ENCODE measurements at places on chromosomes 3 and 15.

GRCh38 chr15:67385971-67386370 is 131.4 kb downstream of the IQCH start:
- no peak for DNase-seq

DNA sequence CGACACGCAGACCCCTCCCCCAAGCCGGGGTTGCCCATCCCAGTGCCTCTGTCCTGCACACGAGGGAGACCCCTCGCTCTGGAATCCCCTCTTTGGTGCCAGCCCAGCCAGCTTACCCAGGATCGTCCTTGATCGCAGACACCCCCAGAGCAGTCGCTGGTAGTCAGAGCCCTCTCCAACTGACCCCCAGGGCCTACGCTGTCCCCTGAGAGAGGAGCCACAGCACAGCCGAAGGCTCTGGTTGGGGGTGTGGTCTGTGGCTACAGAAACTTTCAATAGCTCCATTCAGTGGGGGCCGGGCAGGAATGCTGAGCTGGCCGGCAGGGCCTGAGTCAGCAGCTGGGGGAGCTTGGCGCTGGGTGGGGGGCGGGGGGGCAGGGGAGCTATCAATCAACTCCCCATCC is at the start of gene LCTL:
TSS of gene LCTL (minus strand) at position 258 of the 404 bp plus-strand sequence. CDS start 633 bp downstream, outside the sequence.
- DNase-seq = no peak

DNA sequence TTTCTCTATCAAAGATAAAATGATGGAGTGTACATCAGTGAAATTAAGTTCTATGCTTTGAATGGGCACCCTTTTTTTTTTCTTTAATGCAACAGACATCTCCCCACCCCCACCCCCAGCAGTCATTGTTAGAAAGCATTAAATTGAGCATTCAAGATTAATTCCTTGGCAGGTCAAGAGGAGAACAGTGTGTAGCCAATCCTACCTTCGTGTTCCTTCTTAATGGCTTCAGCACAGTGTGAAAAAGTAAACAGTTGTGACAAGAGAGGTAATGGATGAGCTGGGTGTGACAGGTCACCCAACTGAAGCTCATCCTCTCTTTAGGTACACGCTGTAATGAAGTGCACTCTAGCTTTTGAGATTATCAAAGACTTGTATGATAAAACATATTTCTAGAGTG is 198.5 kb upstream of the RARB start:
- DNase-seq = no peak

DNA sequence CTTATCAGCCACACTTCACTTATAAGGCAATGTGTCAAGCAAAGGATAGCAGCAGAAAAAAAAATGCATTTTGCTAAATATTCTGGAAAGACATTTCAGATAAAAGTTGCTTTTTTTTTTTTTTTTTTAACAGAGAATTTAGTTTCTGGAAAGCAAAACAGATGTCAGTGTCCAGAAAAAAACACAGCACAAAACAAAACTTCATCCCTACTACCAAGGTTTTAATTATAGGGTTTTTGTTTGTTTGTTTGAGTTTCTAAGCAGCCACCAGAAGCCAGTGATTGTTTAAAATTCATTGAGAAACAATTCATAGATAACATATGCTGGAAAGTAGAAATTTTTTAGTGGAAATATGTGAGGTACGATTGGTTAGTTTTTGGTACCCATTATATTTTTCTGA is 1202.7 kb downstream of the OTOL1 start:
- DNase-seq = no peak

- peak; percentile 56 for DNase-seq
These were observed at the start of gene CRTC3 for GRCh38 chr15:90529371-90530249. Gene CRTC3, plus strand, starts transcription at chr15:90529923. Its CDS starts 149 bp downstream, at chr15:90530072.

GRCh38 chr3:14861031-14861430 is 42.3 kb downstream of the FGD5 start:
- no peak for DNase-seq

DNA sequence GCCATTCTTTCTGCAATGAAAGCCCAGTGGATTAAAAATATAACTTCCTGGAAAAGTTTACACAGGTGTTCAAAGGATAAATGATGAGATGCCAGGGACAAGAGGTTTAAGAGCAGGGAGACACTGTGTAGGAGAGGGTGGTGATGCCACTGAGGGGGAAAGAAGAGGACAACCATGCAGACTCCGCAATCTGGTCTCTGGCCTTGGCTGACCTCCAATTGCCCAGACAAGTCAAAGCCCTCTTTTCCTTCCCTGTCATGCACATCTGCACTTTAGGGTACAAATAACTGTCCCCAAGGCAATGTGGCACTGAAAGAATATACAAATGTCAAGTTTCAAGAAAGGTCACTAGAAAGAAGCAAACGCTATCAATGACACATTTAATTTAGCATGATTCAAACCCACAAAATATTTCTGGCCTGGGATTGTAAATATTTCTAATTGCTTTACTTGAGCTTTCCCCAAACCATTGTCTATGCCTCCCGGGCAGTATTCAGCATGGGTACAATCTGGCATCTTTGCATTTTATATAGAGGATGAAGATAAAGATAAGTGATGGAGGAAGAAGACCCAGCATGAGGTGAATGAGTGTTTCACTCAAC is 319.4 kb downstream of the PLCL2 start:
- DNase-seq = no peak

- no peak for DNase-seq
These were observed 367.6 kb downstream of the UNC13C start for GRCh38 chr15:54345827-54346226.

DNA sequence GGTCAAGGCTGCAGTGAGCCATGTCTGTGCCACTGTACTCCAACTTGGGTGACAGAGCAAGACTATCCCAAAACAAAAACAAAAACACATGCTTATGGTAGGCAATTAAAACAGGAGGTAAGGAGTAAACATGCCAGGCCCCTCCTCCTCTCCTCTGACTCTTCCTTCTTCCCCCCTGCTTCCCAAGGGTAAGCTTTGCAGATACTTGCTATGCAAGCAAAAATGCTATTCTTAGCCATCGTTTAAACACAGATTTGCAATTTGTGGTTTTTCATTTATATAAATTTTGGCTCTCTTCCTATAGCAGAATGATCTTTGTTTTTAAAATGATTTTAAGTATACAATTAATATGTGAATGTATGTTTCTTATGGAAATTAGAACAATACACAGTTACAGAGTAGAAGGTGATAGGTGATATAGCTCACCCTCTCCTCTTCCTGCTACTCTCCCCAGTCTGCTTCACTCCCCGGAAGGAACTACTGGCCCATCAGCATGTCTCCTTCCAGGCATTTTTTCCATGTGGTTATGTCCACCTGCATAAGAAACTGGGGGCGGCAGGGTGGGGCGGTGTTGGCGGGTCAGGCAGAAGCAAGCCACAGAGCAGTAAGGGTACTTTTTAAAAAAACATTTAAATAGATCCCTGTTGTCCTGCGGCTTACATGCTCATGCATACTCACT is 42.1 kb downstream of the IGF1R start:
- DNase-seq = no peak
